ENCODE measurements at places on chromosomes 11 and 22.

DNA sequence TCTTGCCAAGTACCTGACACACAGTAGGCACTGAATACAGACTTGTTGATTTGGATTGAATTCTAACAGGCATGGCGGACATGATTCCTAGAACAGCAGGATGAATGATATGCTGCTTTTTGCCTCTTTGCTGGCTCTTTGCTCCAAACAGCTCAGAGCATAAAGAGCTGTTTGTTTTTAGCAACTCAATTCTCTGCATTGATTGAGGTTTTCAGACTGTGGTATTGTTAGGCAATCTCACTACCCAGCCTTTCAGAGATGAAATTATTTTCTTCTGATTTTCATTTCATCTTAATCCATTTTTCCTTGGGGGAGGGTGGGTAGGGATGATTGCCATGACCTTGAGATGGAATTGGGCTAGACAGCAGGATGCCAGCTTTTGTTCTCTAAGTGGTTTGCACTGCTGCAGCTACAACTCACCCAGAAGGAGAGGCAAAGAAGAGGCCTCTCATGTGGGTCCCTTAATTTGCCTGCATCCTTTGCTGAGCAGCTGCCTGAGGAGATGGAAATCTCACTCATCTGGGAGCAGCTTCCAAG, 20.5 kb downstream of the COA4 start:
- DNase-seq: no peak

DNA sequence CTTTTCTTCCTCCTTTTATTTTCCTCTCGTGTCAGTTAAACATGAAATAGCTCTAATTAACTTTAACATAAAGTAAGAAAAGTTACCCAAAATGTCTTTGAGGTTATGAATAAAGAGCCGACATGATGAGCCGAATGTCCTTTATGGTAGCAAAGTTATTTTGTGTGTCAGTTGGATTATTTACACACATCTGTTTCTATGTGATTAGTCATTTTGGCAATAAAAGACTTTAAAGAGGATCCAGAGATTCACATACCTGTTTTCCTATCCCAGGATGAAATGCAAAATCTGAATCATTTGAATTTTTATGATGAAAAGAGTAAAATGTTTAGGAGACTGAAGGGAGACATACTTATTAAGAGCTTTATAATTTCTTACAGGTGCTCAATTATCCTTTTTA, 34.0 kb upstream of the TECTA start:
- DNase-seq: no peak

DNA sequence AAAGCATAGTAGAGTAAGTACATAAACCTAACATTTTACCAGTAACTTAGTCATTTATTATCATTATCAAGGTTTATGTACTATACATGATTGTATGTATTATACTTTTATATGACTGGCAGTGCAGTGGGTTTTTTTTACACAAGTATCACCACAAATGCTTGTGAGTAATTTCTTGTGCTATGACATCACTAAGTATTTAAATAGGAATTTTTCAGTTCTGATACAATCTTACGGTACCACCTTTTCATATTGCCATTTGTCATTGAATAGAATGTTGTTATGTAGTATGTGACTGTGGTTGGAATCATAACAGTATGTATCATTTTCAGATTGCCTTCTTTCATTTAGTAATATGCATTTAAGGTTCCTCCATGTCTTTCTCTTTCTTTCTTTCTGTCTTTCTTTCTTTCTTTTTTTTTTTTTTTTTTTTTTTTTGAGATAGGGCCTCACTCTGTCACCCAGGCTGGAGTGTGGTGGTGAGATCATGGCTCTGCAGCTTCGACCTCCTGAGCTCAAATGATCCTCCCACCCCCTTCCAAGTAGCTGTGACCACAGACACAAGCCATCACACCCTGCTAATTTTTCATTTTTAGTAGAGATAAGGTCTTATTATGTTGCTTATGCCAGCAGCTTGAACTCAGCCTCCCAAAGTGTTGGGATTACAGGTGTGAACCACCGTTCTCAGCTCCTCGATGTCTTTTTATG, 18.6 kb downstream of the ATM start:
- no peak for DNase-seq

- DNase-seq: no peak
These were observed 114.1 kb downstream of the OPCML start for GRCh38 chr11:133418218-133418617.

DNA sequence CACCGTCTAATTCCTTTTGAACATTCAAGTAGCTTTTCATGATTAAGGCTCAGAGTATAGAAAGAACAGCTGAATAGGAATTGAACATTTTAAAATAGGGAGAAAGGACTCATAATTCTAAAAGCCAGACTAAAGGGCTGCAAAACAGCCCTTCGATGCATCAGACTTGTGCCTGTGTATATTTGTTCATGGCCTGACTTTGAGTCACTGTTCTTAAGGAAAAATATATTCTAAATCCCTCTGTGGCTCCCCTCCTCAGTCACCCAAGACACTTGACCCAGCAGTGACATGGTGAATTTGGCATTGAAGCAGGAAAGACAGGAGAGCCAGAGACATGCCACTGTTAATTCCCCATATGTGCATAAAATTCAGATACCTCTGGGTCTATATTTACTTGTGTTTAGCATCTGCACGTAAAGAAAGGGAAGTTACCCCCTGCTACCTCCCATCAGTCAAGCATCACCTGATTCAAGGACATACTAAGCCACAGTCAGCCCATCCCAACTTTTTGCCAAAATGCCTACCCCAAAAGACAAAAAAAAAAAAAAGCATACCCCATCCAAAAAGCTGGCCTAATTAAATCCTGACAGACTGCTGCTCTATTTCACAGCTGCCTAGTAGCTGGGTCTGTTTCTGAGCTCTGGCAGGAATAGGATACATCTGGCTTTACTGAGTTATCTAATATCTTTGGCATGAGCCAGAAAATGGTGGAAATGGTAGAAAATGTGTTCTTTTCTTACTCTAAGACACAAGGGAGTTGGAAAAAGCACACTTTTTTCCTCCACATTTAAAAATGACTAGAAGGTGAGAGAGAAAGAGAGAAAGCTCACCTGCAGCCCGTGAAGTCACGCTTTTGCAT, 93.5 kb downstream of the COMMD9 start:
- no peak for DNase-seq

DNA sequence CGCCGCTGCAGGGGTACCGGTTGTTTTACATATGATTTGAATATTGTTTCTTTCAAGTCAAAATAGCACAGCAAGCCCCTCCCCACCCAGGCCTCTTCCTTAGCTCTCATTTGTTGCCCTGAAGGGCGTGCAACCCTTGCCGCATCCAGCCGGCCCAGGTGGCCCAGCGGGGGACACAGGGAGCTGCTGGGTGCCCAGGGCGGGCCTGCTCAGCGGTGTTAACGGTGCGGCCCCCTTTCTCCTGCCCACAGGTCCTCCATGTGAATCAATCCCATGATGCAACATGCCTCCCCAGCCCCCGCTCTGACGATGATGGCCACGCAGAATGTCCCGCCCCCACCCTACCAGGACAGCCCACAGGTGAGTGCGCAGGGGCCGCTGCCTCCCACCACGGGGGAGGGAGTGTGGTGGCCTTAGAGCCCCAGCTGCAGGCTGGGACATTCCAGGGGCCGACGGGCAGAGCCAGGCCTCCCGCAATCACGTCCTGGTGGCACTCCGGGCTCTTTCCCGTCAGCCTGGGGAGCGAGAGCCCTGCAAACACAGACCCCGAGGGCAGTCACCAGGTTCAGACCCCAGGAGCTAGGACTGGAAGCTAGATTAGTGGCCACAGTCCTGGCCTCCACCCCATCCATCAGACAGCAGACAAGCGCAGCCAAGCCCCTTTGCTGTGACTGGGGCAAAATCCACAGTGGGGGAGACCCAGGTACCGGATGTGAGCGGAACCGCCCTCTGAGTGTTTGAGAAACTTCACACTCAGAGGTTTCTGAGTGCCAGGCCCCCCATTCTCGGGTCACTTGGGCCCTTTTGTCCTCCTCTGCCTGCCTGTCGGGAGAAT, 144.8 kb downstream of the FEZ1 start:
- no peak for DNase-seq

DNA sequence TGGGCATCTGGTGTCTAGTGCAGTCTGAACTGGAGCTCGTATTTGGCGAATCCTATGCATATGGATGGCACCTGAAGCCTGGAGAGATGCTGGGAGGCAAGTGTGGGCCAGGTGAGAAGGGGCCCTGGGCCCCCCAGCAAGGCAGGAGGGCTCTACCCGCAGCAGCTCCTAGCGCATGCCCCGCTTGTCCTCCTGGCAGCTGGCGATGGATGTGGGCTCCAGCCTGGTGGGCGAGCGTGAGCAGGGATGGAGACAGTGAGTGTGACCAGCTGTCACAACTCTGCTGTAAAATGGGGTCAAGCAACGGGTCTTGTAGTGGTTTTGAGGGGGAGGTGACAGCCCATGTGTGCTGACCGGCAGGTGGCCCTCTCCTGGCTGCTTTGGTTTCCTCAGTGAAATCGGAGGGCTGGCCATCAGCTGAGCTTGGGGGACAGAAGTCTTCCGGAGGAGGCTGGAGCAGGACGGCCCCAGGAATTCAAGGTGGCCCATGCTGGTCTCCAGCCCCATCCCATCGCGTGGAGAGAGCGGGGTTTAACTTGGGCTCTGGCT, 12.0 kb downstream of the FRMD8 start:
- no peak for DNase-seq

GRCh38 chr11:3885855-3886254, 30.4 kb downstream of the STIM1 start:
- no peak for DNase-seq

DNA sequence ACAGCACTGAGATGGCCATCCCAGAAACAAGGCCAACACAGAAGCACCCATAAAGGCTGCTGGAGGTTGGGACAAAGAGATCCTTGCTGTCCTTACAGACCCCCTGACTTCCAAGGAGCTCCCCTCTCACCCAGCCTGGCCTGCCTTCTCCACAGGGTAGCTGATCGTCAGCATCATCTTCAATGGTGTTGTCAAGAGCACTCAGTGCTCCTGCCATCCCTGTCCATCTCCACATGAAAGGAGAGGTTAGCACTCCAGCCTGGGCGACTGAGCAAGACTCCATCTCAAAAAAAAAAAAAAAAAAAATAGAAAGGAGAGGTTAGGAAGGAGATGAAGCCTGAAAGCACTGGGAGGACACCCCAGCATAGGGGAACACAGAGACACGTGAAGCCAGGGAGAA, 2.1 kb upstream of the POU2AF3 start:
- DNase-seq: no peak

- DNase-seq: no peak
These were observed 15.8 kb downstream of the SCUBE2 start for GRCh38 chr11:9075556-9075955.

DNA sequence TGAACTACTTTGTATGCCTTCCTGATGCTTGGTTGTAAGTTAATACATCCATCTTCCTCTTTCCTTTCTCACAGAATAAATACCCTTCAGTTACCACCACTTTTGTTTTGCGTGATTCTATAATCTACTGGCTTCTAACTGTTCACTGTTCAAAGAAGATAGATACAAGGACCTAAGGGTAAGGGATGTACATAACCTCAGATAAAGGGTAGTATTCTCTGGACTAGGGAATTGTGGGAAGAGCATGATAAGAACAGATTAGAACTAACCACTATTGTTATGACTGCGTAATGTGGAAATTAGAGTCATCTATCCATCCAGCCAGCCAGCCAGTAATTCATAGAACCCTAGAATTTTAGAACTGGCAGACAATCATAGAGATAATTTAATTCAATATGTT, 36.4 kb downstream of the MAP6 start:
- no peak for DNase-seq

DNA sequence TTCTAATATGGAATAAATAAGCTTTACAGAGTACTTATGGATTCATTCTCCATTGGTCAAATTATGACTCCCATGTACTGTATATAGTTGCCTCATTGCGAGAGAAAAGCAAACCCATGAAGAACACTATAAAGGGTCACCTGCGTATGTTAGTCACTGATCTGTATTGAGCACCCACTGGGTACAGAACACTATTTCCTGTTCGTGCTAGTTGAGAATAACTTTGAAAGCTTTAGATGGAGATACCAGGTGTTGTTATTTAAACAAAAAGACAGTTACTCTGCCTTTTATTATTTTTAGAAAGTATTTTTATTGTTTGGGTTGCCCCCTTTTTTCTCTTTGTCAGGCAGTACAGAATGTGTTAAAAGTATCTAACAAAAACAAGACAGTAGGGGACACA, 79.9 kb downstream of the DEUP1 start:
- no peak for DNase-seq

DNA sequence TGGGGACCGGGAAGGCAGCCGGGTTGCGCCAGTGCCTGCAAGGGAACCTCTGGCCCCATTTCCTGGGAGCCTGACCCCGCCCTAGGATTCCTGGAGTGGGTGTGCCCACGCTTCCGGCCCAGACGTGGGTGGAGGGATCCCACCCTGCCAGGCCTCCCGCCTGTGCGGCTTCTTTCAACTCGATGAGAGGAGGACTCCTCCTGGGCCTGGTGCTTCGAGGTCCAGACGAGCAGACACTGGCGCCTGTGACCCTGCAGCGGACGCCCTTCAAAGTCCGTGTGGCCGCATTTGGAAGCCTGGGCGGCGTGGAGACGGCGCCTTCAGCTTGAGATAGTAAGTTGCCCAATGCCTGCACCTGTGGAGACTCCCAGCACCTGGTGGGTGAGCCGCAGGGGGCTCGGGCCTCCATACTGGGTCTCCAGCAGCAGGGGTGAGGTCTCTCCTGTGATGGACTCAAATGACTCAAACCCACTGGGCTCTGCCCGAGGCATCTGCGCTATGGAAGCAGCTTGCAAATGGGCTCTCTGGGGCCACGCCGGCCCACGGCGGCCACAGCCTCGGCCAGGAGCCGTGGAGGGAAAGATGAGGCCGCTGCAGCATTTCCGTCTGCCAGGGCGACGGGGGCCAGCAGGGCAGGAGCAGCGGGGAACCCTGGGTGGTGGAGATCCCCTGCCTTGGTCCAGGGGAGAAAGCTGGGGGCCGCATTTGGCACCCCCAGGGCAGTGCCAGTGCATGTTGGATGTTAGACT, 64.3 kb upstream of the PPARA start:
- DNase-seq: no peak

DNA sequence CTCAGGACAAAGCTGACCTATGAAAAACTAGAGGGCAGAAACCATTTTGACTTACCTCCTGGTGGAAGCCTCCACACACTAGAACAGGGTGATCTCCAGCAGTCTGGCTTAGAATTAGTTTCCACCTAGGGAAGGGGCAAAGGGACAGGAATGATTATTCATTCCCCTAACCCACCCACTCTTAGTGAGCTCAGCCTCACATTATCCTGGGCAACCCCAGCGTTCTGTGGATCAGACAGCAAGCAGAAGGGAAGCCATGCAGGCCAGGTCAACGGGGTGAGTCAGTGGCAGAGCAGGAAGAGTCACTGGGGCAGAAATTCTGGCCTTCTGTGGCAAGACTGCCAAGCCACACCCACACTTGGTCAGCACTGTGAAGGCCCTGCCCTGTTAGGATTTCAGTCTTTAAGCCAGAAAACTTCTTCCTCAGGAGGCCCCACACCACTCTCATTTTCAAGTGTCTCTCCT, 10.5 kb downstream of the NUMA1 start:
- DNase-seq: no peak

- DNase-seq: no peak
These were observed 99.8 kb downstream of the ARL14EP start for GRCh38 chr11:30422447-30423278.

- no peak for DNase-seq
These were observed 12.2 kb downstream of the PHLDB1 start for GRCh38 chr11:118619444-118620197.

GRCh38 chr11:19769820-19770219, 57.2 kb downstream of the NAV2 start:
- DNase-seq: no peak

GRCh38 chr22:40668611-40669411, 10.5 kb upstream of the MCHR1 start:
- DNase-seq: no peak
